ENCODE measurements at places on chromosomes 5 and 9.

DNA sequence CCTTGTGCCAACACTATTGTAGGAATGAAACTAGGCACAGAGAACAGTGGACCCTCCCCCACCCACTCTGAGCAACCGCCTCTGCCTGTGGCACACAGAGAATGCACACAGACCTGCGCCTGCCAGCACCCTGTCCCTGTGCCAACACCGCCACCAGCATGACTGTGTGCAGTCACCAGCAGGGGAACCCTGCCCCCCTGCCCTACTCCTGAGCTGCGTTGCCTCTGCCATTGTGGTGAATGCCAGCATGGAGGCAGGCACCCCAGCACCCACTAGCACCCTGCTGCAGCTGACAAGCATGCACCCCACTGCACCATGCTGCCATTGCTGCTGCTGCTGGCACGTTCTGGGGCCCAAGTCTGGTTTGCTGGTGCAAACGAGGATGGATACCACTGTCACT is 94.4 kb upstream of the PRLR start:
- no peak for DNase-seq

GRCh38 chr5:31362931-31363568 is 168.8 kb downstream of the DROSHA start:
- no peak for DNase-seq

DNA sequence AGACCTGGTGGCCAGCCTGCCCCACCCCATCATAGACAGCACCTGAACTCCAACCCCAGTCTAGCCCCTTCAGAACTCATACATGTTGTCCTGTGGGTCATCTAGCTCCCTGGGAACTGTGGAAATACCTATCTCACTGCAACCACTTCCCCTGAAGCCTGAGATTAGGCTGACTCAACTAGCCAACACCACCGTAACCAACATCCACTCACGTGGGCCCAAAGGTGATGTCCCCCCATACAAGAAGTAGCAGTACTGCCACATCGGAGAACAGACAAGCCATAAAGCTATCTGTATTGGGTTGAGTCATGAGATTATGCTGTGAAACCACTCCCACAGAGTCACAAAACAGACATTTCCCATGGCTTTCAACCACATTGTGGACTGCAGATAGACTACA is 46.6 kb downstream of the OSMR start:
- DNase-seq = no peak

GRCh38 chr5:36177154-36177553 is 25.2 kb downstream of the SKP2 start:
- DNase-seq = no peak

DNA sequence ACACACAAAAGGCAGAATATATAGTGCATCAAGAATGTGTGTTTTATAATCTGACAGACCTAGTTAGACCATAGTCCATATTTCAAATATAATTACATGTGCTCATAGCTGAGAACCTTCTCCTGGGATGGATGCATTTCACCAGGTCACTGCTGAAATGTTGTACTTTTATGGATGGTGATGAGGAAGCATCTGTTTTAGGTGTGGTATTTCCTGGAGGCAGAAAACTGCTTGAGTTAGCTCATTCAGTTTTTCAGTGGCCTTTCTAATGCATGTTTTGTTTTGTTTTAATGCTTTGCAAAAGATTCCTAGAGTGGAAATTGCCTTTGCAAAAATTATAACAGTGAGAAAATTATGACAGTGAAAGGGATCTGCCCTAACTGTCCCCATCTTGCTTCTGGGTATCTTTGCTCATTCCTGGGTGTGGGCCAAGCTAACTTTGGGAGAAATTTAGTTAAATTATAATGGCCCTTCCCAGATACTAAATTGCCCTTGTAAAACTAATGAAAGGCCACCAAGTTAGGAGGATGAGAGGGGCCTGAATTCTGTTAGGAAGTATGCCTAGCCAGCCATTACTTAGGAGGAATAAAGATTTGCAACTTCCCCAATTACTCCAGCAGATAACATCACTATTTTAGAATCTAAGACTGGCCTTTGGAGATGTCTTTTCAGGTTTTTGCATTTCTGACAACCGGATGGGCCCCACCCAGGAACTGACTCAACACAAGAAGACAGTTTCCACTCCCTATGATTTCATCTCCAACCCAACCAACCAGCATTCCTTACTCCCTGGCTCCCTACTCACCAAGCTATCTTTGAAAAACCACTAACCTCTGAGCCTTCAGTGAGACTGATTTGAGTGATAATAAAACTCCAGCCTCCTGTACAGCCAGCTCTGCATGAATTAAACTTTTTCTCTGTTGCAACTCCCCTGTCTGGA is 7.0 kb upstream of the IL12B start:
- no peak for DNase-seq

GRCh38 chr9:22160221-22160620 is 151.1 kb upstream of the CDKN2B start:
- no peak for DNase-seq

DNA sequence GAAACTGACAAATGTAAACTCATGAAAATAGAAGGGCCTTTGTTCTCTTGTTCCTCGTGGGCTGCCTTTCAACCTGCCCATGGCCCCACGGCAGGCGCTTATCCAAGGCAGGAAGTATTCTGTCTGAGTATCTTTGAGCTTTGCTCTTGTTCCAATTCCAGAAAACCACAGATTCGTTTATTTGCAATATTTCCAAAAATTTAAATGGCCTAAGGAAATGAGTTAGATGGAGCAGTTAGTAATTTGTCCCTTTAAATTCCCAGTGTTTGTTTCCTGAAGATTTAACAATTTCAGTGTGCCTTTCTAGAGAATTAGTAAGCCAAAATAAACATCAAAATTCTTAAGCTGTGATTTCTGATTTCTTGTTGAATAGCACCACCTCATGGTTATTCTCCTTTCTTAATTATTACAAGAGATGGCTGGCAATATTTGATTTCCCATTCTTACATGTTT is 299.4 kb upstream of the RASA1 start:
- DNase-seq = no peak

- DNase-seq = no peak
These were observed 349.2 kb upstream of the RORB start for GRCh38 chr9:74147906-74148305.

- DNase-seq = no peak
These were observed 491.1 kb downstream of the ENC1 start for GRCh38 chr5:74149395-74149794.

- DNase-seq = no peak
These were observed 250.2 kb downstream of the CYLC2 start for GRCh38 chr9:103245369-103245768.
